ENCODE measurements at places on chromosomes 6 and 20.

GRCh38 chr20:8287340-8287739 is 155.3 kb downstream of the PLCB1 start:
- no peak for DNase-seq

DNA sequence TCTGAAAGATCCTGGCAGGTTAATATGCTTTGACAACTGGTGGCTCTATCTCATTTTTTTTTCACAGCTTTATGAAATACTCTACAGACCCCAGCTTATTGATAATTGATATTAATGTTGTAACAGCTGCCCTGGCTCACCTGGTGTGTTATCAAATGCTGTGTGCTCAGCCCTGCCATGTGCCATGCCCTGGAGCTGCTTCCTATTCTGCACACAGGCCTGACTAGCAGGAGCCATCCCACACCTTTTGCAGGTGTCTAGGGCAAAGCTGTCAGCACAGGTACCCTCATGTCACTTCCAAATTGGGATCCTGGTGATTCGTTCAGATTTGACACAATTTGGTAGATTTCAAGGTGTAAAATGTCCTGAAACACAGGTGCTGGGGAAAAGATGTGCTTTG is 254.6 kb upstream of the MAN1A1 start:
- no peak for DNase-seq

DNA sequence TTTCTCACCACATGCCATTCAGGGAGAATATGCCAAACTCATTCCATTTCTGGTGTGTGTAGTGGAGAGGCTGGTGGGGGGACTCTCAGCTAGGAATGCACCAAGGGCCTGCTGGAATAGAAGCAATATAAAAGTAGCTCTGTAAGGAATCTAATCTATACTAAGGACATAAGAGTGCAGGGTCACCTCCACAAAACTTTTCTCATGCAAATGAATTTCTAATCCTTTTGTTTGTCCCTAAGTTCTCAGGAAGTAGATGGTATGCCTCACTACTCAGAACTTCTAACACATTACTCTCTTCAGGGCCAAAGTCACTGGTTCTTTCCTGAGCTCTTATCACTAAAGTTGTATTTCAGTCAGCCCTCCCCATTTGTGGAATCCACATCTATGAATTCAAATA is 427.2 kb downstream of the C6orf118 start:
- DNase-seq: no peak

GRCh38 chr6:85435851-85436250 is 14.0 kb upstream of the NT5E start:
- no peak for DNase-seq

GRCh38 chr20:54250691-54251090 is 42.8 kb downstream of the PFDN4 start:
- no peak for DNase-seq

GRCh38 chr20:41476013-41476441 is 109.4 kb upstream of the EMILIN3 start:
- DNase-seq: no peak

DNA sequence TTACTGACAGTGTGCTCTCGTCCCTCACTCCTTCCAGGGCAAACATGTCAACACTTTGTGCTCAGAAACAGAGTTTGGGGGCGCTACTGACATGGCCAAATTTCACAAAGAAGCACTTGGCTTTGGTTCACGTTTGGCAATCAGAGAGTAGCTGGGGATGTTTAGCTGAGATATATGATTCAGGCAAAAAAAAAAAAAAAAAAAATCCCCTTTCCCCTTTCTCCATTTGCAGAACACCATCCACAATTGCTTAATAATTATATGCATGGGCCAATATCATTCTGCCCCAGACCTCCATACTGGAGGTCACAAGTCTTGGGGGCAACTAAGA is 128.4 kb upstream of the ADGRF1 start:
- no peak for DNase-seq

GRCh38 chr6:163354761-163355425 is 59.6 kb upstream of the QKI start:
- DNase-seq: no peak

DNA sequence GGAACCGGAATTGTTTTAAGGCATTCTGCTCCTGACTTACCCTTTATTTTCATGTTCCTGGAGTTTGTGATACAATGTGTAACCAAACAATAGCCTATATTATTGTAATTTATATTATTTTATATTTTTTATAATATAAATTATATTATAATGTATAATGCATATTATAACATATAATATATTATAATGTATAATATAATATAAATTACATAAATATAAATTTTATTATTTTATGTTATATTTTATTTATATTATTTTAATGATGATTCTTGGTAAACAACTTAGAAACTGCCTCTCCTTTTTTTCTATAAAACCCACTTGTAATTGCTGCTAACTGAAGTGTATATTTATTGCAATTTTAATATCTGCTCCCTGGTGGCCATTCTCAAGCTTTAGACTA is 629.1 kb downstream of the MMUT start:
- no peak for DNase-seq

DNA sequence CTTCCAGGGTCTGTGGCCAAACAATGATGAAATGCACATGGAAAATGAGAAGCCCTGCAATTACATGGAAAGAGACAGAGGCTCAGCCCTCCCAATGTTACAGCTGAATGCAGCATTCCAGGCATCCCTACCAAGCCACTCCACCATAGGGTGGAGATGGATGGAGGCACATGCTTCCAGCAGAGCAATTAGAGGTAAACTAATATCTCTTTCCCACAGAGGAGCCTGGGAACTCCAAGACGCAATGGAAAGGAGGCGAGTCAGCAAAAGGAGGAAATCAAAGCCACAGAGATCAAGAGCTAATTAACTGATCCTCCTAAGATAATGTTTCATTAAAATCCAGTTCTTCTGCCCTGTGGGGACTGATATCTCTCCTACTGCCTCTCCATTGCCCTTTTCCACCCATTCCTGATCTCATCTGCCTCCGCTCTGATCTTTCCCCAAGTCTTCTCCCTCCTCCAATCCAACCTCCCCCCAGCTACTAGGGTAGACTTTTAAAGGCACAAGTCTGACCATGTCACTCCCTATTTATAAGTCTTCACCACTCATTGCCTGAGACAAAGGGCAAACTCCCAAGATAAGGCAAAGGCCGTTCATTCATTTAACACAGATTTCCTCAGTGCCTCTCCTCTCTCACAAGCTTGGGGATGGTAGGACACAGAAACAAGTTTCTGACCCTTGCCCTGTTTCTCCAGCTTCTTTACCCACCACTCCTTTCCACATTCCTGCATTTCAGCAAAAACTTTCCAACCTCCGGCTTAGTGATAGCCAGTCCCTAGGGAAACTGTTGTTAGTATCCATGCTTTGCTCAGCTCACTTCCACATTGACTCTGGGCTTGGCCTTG is 14.3 kb upstream of the KCNB1 start:
- no peak for DNase-seq

GRCh38 chr6:2982426-2983117 is 11.2 kb upstream of the SERPINB6 start:
- no peak for DNase-seq

GRCh38 chr20:61778495-61778863 is 287.2 kb downstream of the TAF4 start:
- DNase-seq: no peak

GRCh38 chr6:113693851-113694250 is 163.3 kb upstream of the MARCKS start:
- DNase-seq: no peak

- no peak for DNase-seq
Measured at GRCh38 chr20:2692036-2692885, at the start of gene EBF4. TSS of gene EBF4 (plus strand) at chr20:2692780. CDS start at chr20:2693646, 866 bp downstream.

- no peak for DNase-seq
Measured at GRCh38 chr6:75244063-75244584, 523 bp upstream of the COX7A2 start.
